ENCODE measurements at places on chromosomes 16 and 17.

DNA sequence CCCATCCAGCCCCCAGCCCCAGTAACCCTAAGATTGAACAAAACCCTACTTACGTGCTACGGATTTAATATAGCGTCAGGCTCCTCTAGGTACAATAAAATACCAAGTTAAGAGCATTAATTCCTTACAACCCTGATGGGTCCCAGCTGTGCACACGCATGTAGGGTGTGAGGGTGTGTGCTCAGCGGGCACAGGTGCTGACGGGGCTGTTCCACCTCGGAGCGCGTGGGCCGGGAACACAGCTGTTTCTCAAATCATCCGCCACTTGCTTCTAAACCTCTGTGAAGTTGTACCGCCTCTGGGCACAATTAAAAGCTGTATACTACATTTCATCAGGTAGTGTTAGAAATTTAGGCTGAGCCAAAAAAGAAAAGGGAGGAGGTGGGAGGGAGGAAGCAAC, 478.6 kb downstream of the MAF start:
- DNase-seq: no peak

DNA sequence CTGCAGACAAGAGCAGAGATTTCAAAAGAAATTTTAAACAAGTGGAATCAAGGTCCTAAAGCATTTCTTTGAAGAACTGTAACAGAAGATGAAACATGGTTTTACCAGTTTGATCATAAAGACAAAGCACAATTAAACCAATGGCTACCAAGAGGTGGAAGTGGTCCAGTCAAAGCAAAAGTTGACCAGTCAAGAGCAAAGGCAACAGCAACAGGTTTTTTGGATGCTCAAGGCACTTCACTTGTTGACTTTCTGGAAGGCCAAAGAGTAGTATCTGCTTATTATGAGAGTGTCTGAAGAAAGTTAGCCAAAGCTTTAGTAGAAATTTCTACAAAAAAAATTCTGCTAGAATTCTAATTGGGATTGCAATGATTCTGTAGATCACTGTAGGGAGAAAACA, 5.3 kb downstream of the DDX52 start:
- no peak for DNase-seq

DNA sequence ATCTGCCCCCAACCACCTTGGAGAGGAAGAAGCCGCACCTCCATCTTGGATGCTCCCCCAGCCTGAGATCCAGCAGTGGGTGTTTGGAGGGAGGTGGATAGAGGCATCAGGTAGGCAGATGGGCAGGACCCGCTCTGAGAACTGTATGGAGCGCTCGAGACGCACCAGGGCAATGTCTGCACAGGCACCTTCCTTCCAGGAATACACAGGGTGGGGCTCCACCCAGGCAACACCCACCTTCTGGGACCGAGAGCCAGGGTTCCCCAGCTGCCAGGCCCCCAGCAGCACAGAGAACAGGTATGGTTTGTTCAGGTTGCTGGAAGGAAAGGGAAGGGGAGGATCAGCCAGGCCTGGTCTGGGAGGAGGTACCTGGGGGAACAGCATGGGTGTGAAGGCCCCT, 2.4 kb downstream of the PRSS22 start:
- DNase-seq: no peak

DNA sequence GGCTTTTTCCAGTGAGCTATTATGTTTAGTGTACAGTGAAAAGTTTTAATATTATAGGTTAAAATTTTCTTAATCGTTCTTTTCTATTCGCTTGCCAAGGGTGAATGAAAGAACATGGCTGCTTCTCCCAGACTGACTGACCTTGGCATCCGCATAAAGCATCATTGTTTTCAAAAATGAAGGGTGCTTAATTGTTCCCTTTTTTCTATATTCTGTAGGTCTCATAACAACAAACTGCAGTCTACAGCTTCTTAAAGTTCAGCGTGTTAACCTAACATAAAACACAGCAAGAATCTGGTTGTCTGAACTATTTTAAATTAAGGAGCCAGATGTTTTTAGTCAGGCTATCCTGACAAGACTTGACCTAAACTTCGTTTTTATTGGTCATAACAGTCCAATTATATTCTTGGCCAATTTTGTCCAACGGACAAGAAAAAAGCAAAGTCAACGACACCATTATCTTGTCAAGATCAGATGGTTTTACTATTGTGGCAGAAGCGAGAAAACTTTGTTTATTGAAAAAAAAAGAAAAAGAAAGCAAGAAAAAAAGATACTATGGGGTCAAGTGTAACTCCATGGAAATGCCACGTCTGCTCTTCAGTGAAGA, 14.1 kb downstream of the C17orf58 start:
- DNase-seq: no peak

DNA sequence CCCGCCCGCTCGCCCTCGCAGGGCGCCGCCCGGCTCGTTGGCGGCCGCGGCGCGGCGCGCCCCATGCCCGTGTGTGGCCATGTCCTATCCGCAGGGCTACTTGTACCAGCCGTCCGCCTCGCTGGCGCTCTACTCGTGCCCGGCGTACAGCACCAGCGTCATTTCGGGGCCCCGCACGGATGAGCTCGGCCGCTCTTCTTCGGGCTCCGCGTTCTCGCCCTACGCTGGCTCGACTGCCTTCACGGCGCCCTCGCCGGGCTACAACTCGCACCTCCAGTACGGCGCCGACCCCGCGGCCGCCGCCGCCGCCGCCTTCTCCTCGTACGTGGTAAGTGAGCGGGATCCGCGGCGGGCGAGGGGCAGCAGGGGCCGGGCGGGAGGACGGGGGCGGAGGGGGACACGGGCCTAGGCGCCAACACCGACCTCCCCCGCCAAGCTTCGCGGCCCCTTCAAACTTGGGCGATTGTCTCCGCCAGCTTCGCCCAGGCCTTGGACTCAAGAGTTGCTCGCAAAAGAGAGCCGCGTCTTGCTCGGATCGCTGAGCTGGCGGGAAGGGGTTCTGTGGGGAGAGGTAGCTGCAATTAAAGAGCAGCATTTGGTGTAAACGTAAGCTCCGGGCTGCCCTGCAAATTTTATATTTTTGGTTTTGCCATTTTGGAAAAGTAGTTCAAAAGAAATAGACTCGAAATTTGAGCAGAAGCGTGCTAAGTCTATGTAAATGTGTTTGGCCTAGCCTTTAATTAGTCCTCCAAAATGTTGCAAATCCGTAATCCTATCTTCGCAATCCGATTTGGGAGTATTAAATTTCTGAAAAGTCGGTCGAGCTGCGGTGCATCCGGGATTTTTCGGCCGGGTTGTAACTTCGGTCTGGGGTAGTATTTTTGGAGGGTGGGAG, 702 bp downstream of the IRX5 start:
- no peak for DNase-seq

GRCh38 chr17:67496286-67496685, 119.2 kb downstream of the PITPNC1 start:
- DNase-seq: no peak

- no peak for DNase-seq
These were observed 15.0 kb downstream of the CENPX start for GRCh38 chr17:82007495-82008257.

- no peak for DNase-seq
These were observed 329.9 kb downstream of the KCNJ2 start for GRCh38 chr17:70499067-70499786.

- DNase-seq: no peak
These were observed 31.1 kb downstream of the BAIAP2 start for GRCh38 chr17:81066072-81066471.

DNA sequence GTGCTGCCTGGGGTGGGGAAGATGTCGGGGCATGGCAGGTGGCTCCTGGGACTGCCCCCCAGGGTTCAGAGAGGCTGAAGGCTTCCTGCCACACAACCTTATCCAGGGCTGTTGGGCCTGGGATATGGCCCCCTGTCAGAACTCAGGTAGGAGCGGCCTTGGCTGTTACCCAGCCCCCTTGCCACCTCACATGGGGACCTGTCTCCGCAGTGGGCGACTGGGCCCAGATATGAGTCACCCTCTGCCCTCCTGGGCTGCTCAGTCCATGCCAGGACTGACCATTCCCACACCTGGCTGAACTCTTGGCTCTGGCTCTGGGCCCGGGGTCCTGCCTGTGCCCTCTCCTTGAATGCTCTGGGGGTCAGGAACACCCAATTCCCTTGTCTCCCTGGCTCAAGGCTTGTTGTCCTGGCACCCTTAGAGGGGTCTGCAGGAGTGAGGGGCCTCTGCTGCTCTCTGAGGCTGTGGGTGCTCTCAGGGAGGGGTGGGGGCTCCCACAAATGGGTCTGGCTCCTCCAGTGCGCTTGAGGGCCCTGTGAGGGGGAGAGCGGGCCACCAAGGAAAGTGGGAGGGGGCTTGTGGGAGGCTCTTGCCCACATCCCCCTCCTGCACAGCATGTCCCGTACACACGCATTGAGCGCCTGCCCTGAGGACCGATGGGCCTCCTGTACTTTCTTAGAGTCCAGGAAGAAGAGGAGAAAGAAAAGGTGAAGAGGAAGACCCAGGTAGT, 36.0 kb downstream of the LGALS9 start:
- no peak for DNase-seq

DNA sequence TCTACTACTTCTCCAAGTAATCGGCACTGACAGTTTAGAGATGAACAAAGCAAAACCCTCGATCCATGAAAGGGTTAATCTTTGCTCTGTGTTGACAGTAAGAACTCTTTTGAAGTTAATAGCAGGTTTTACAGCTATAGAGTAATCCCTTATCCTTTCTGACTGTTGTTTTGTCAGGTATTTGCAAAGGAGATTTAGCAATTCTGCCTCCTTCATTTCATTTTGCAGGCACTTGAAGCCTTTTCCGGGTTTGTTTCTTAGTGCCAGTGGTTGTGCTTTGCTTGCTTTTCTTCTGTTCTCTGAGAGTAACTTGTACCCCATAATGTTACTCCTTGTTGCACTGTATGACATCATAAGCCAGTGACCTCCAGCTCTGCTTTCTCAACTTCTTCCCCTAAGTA, 64.5 kb downstream of the TANGO6 start:
- DNase-seq: no peak

DNA sequence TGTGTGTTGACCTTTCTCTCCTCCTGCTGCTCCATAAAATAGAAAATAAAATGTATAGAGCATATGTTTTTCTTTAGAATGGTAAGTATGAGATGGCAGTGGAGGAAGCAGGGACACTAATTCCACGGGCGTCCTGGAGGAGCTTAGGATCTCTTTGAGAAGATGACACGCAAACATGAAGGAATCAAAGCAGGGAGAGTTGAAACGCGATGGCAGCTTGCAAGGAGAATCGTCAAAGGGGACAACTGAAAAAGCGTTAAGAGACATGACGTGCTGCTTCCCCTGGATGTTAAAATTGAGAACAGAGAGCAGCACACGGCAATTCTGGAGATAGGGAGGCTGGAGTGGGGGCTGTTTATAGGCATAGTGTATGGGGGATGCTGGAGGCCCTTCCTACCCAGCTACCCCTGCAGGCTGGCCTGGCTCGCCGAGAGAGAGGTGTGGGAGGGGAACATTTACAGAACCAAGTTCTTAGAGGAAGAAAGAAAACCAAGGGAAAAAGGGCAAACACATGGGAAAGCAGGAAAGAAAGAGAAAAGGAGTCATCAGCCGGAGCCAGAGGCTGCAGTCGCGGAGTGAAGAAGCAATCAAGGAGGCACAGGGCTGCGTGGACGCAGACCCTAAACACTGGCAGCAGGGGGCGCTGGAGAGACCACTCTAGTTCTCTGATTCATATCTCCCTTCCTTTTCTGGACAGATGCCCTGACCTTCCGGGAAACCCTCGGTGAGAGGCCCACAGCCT, 55.8 kb downstream of the MYH13 start:
- DNase-seq: peak; percentile 35

DNA sequence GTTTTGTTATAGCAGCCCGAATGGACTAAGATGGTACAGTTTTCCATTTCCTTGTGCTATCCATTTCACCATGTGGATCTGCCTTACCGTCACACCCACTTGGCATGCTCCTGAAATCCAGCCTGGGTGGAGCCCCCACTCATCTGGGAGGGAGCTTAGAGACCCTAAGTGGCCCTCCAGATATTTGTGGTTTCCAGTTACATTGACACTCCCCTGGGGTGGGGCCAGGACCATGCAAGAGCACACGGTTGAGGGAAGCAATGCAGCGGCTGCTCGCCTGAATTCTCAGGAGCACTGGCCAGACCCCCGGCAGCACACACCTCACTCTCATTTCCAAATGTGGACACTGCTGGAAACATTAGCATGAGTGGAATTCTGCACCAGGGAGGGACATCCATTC, 231.1 kb downstream of the UTP18 start:
- no peak for DNase-seq

GRCh38 chr17:34827008-34827407, 134.3 kb downstream of the CCT6B start:
- no peak for DNase-seq

- peak; percentile 83 for DNase-seq
These were observed 34.9 kb downstream of the SMARCE1 start for GRCh38 chr17:40612599-40613244.

DNA sequence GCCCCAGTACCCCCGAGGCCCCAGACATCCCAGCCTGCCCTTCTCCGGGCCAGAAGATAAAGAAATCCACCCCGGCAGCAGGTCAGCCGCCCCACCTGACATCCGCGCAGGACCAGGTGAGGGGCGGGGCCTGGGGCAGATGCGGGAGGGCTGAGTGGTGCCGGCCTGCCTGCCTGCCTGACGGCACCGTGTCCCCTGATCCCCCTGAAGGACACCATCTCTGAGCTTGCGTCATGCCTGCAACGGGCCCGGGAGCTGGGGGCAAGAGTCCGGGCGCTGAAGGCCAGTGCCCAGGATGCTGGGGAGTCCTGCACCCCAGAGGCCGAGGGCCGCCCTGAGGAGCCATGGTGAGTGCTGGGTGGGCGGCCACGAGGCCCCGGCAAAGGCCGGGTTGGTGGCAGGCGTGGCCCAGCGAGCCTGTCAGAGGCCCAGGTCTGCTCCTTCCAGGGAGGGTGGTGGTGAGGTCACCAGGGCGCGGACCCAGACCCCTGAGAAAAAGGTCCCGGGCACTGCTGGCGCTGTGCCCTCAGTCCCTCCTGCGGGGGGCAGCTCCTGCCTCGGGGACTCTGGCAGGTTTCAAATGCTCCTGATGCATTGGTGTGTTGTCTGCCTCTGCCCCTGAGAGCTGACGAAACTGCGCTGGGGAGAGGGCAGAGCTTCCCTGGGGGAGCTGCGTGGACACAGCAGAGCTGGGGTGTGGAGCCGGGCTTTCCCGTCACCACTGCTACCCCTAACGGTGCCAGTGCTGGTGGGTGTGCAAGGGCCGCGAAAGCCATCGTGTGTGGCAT, 1.2 kb downstream of the CDT1 start:
- peak; percentile 42 for DNase-seq

- no peak for DNase-seq
These were observed 3.1 kb downstream of the SLC26A11 start for GRCh38 chr17:80223142-80223815.

DNA sequence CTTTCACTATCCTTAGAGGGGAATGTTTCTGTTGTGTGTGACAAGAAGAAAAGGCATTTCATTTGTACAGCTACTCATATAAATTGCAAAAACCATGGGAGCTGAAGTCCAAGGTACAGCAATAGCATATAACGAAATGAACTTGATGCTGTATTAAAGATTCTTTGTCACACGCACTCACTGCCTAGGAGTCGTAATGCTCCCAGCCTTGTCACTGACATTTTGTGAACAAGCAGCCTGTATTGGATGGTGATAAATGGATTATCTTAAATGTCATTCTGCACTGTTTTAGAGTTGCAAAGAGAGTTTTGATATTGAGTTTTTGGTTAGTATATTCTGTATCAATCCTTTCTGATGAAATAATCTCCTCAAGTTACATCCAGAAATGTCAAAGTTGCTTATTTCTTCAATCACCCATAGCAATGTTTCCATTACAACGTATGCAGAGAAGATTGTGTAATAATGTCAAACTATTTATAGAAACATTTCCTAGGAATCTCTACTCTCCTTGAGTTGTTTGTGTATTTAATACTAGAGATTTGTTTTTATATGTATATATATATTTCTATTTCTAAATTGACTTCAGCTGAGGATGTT, 270.6 kb downstream of the FTO start:
- no peak for DNase-seq

All from CD4-positive, alpha-beta T cell treated with Interleukin-1 beta for 1 hour (primary cell).